Left renal pelvis (tissue), 4 donors: ENCODE measurements at places on chromosomes 12 and 14. TPM values are rescaled to one million over a fixed set of nuclear protein-coding genes. Genes with fewer than 3 reads are reported as not detected.

DNA sequence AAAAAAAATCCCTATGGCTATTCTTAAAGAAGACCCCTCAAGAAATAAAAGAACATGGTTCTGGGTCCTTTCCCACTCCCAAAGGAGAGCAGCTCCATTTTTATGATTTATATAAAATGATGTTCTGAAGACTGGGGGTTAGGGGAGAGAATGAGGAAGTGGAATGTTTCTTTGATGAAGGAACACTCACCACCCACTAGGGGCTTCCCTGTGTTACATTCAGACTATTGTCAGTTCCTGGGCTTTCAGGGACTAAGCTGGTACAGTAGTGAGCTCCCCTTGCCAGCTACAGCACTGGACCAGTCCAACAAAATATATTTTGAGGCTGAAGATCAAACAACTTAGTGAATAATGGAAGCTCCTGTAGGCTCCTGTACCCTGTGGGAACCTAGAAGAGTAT, 98.9 kb downstream of the HMGA2 start:
- no peak for DNase-seq

- peak; percentile 31 for DNase-seq
Measured at GRCh38 chr14:91996948-91997371, 42.9 kb downstream of the TRIP11 start.

DNA sequence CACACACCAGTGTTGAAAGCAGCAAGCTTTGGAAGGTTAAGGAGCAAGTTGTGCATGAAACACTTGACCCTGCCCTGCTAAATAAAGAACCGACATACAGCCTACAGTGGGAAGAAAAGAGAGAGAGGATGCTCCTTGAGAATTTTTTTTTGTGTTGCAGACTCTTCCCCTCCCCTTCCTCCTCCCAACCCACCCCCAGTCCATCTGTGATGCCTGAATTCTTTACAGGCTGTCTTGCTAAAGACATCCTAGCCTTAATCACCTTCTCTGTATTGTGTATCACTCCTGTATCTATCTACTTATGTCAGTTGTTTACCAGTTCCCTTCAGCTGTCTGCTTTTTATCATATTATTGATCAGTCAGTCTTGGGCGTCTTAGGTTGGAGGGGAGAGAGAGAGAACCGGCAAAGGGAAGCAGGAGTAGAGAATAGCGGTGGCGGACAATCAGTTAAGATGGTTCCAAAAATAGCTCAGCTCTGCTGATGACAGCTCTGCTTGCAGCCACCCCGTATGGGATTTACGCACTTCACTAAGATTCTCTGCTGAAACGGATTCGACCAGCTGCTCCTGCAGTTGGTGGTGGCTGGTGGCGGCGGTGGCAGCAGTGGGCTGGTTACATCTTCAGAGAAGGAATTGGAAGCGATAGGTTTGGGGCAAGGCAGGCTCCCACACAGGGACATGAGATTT, 664.7 kb downstream of the NRXN3 start:
- DNase-seq, result no peak

- no peak for DNase-seq
Measured at GRCh38 chr12:9761419-9761781, 699 bp upstream of the CD69 start.

IFNG-AS1 gene
- polyA plus RNA-seq, result 0.27 TPM

CLEC14A gene
- polyA plus RNA-seq, result 17.0 TPM

IL26 gene
- polyA plus RNA-seq, result 0.12 TPM

KRT79 gene
- not detected for polyA plus RNA-seq
